ENCODE measurements at places on chromosomes 5 and 9.

GRCh38 chr9:72462340-72462739 lies 59.1 kb upstream of the TMC1 start:
- DNase-seq = no peak

GRCh38 chr5:101364469-101364868 lies 461.4 kb upstream of the ST8SIA4 start:
- DNase-seq = no peak

GRCh38 chr9:33125871-33126823 lies 41.0 kb downstream of the B4GALT1 start:
- DNase-seq = peak; percentile 65

DNA sequence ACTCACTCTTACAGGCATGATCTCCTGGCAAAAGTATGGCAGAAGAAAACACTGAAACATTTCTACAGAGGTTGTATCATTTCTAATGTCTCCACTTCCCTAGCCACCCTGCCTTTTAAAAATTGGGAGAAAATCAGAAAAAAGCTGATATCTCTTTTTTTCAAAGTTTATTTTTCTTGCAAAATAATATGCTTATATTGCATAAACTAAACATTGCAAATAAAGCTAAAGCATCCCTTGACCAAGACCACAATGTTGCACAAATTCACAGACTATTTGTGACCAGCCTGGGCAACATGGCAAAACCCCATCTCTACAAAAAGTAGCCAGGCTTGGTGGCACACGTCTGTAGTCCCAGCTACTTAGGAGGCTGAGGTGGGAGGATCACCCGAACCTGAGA lies 183.3 kb upstream of the ELAVL2 start:
- DNase-seq = no peak

- no peak for DNase-seq
Measured at GRCh38 chr9:109387206-109387605, 66.3 kb upstream of the EPB41L4B start.

- DNase-seq = no peak
Measured at GRCh38 chr5:90096415-90097081, 313.0 kb downstream of the CETN3 start.

DNA sequence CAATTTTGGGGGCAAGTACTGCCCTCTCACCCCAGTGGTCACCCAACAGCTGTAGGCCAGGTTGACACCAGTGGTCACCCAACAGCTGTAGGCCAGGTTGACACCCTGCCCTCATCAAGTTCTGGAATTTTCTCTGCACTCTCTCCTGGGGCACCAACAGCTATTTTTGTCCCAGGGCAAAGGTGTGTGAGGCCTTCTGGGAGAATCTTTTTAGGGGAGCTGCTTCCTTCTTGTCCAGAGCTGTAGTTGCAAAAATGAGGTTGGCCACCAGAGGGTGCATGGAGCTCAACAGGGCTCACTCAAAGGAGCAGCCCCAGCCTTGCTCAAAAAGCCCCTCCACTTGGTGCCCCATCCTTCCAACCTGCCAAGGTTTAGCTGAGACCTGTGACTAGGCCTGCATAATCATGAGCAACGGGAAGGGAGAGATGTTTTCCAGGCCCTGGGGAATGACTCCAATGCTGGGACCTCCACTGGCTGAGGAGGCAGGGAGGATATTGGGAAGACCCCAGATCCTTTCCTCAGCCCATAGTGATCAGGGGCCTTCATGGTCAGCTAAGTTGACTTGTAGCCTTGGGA lies 10.6 kb upstream of the P4HA2 start:
- peak; percentile 80 for DNase-seq

DNA sequence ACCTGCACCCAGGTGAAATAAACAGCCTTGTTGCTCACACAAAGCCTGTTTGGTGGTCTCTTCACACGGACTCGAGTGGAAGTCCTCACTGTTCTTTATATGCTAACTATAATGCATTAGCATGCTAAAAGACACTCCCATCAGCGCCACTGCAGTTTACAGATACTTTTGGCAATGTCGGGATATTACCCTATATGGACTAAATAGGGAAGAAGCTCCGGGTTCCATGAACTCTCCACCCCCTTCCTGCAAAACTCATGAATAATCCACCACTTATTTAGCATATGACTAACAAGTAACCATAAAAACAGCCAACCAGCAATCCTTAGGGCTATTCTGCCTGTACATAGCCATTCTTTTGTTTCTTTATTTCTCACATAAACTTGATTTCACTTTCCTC lies 426.2 kb upstream of the PTPRD start:
- DNase-seq = no peak

- no peak for DNase-seq
Measured at GRCh38 chr5:88736494-88736893, 146.5 kb downstream of the MEF2C start.

DNA sequence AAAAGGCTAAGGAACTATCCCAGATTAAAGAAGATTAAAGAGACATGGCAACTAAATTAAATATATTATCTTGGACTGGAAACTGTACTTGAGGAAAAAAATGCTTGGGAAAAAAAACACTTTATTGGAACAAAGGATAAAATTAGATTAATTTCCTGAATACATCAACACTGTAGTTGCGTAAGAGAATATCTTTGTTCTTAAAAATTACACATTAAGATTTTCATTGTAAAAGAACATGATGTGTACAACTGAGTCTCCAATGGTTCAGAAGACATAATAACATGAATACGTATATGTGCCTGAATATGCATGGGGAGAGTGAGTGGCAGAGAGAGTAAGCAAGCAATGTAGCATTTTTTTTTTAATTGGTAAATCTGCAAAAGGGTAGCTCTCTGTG lies 2.8 kb downstream of the AP3B1 start:
- no peak for DNase-seq

DNA sequence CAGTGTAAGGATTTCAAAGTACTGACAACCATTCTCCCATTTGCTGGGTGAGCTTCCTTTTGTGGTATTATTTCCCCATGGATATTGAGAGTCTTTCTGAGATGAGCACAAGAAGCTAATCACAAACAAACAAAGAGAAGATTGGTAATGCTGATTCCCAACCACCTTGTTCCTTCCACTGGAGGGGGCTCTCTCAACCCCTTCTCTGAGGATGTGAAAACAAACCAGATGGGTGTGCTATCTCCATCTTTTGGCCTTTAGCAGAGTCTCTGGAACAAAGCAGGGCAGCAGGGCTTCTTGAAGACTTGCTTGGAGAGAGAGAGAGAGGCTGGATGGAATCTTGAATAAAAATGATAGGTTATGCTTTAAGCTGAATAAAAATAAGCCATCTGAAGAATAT lies 576.7 kb upstream of the ZNF462 start:
- peak; percentile 17 for DNase-seq

DNA sequence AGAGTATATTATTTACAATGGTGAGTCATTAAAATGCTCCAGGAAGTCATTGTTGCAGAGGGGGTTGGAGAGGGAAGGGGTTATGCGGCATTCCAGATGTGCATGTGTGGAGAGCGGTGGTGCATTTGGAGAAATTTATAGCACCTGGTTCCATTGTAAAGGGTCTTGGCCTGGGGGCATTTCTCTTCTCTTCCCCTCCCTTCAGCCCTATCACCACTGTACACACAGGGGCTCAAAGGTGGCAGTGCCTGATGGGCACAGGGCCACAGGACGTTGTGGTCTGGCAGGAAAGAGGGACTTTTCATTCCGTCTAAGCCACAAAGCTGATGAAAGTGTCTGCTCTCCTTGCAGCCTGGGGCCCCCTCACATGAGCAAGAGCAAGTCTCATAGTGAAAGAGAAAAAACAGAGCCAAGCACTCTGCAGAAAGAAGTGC lies 442.4 kb upstream of the ZNF462 start:
- DNase-seq = peak; percentile 72

GRCh38 chr5:11596185-11596584 lies 308.1 kb downstream of the CTNND2 start:
- peak; percentile 3 for DNase-seq

- DNase-seq = no peak
Measured at GRCh38 chr5:33330426-33330825, 110.3 kb upstream of the TARS1 start.

DNA sequence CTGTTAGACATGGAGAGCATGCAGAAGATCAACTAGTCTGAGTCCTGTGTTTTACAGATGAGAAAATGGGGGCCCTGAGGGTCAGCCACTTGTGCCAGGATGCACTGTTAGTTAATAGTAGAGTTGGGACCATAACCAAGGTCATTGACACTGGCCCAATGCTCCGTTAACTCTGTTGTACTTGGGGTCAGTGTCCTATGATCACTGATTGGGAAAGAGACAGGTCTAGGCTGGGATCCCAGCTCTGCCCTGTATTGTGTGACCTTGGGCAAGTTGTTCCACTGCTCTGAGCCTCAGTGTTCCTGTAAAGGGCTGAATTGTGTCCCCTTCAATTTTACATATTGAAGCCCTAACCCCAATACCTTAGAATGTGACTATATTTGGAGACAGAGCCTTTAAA lies 70.0 kb downstream of the GDNF start:
- no peak for DNase-seq

- no peak for DNase-seq
Measured at GRCh38 chr9:89634995-89635742, 30.4 kb downstream of the GADD45G start.

- DNase-seq = no peak
Measured at GRCh38 chr5:74862221-74862620, 4.0 kb downstream of the FAM169A start.

DNA sequence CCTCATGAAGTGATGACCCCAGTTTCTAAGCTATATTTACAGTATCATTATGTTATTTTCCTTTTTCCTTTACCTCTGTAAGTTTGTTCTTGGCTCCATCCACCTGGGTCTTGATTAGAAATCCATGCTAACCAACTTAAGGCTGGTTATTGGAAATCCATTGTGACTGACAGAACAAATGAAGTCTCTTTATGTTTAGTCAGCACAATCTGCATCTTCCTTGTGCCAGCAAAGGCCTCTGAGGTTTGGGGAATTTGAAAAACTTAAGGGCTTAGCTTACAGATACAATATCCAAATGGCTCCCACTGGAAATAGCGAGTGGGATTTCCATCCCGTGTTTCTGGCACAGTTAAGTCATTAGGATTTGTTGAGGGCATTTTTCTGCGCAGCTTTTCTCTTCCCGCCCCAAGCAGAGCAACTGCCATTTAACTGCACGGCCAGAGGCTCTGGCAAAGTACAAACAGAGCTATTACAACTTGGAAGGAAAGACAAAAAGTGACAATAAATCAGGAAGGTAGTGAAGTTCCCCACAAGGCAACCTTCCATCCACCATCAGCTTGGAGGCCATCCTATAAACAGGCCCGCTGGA lies 64.2 kb downstream of the DCP2 start:
- no peak for DNase-seq

DNA sequence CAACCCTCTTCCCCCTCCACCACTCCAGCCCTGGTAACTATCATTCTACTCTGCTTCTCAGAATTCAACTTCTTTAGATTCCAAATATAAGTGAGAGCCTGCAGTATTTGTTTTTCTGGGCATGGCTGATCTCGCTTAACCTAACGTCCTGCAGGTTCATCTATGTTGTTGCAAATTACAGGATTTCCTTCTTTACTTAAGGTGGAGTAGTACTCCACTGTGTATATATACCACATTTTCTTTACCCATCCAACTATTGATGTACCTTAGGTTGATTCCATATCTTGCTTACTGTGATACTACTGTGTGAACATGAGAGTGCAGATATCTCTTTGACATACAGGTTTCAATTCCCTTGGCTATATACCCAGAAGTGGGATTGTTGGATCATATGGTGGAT lies 106.3 kb upstream of the ZNF366 start:
- DNase-seq = no peak

Measured in hematopoietic multipotent progenitor cell treated with erythropoietin and hydrocortisone succinate and interleukin-3 and kit ligand, for 6 days (in vitro differentiated cells).